ENCODE measurements at places on chromosomes 3 and 15.

- no peak for DNase-seq
Observed at GRCh38 chr15:28876131-28876844, 9.5 kb upstream of the APBA2 start.

DNA sequence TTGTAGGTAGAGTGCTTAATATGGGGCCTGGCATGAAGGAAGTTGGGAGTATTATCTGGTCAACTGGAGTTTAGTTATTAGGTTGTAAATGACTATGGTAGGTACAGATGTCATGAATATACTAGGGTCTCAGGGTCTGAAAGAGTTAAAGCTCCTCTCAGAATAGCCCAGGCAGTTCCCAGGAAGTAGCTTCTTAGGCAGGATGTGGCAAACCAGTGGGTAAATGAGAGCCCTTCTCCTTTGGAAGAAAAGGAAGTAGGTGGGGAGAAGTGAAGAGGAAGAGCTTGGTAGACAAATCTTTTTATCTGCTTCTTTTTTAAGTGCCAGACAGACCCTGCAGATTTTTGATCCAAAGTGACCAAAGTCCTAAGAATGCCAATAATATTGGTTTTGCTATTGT, 24.5 kb downstream of the MAP2K1 start:
- DNase-seq = no peak

GRCh38 chr3:127041264-127041820, 58.4 kb downstream of the PLXNA1 start:
- DNase-seq = no peak

GRCh38 chr15:81166636-81167305, 29.9 kb upstream of the IL16 start:
- DNase-seq = no peak

GRCh38 chr3:77786216-77786615, 746.3 kb downstream of the ROBO2 start:
- no peak for DNase-seq

- DNase-seq = no peak
Observed at GRCh38 chr15:52281085-52282035, 14.2 kb downstream of the MYO5C start.

DNA sequence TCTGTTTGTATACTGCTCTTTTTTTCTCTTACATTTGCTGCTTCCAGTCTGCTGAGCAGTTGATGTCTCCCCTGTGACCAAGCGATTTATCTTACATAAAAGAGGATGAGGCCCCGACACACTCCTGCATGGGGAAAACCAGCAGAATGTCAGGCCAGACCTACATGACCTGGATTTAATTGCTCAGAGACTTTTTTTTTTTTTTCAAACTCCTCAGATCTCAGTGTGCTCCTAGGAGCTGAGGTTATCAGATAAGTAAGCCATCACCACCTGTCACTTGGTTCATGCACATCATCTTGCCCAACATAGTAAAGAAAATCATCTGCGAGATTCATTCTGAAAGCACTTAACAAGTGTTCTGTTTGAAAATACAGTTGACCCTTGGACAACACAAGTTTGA, 163.1 kb downstream of the PLCL2 start:
- DNase-seq = no peak

- DNase-seq = no peak
Observed at GRCh38 chr15:81825136-81825535, 220.7 kb downstream of the MEX3B start.

DNA sequence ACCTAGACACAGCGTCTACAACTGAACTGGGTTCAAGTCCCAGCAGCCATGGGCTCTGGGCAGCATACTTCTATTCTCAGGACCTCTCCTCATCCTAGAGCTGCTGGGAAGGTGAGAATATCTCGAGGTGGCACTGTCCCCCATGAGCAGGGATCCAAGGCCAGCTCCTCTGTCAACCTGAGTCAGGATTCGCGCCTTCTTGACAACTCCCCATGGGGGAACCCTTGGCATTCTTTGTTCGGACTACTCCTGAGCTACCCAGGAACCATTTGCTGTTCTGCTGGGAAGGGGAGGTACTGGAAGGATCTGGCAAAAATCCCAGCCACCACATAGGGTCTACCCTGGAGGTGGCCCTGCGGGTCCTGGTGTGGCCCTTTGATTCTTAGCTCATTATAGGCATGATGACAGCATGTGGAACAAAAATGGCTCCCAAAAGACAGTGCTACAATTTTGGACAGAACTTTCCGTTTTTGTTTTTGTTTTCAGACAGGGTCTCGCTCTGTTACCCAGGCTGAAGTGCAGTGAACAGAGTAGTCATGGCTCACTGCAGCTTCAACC, 22.3 kb downstream of the PLXNB1 start:
- DNase-seq = no peak

DNA sequence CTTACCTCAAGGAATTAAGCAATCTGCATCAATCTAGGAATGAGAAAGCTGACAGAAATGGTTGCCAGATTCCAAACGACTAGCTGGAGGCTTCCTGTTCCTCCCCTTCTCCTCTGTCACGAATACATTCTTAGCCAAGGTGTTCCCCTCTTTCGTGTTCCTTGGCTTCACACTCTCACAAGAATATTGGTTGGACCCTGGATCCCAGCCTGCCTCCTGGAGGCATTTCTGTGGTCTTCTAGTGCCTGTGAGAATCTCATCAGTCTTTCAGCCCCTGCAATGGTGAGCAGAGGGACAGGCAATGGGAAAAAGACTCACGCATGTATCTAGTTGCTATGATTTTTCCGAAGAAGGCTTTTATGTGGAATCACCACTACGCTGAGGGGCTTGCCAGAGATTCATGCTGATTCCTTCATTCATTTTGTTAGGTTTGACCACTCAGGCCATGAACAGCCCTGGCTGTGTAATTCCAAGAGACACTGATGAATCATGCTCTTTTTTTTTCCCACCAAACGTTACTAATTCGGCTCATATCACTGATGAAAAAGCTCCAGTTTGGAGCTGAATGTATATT, 1.6 kb upstream of the P3H2 start:
- DNase-seq = no peak

DNA sequence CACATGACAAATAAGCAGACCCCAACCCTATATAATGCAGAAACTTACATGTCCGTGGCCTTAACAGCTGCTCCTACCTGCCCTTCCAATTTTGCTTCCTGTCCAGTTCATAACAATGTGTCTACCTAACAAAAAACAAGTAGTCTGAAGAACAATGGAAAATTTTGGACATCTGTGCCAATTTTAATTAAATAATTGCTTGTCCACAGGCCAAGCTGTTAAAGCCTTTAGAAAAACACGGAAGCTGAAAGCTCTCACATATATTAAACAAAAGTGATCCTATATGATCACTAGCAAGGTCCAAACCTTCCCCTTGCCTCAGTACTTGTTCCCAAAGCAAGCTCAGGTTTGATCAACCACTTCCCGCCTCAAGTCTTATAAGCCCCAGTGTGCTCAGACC, 37.1 kb downstream of the MAGI1 start:
- no peak for DNase-seq

DNA sequence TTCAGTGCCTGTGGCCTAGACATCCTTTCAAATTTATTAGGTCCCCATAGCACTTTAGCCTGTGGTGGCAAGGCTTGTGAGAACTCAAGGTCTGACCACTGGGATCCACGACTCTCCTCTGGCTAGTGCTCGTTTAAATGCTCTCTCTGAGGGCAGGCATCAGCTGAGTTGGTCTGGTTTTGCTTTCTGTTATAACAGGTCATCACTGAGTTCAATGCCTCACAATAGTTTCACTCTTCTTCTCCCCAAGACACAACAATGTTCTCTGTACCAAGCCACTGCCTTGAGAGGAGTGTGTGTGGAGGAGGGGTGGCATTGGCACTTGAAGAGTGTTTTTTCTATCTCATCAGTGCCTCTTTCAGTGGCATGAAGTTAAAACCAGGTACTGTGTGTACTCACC, 7.6 kb downstream of the OR5K4 start:
- DNase-seq = no peak

Data from stimulated activated CD4-positive, alpha-beta T cell treated with anti-CD3 and anti-CD28 coated beads, Interleukin-1b, Interleukin-23, amount 100 ng/mL, for 1 hour (primary cell).